Activated B cell treated with CpG ODN at 0.5 μM for 24 hours (primary cell): ENCODE measurements at places on chromosomes 6 and 20. TPM values are rescaled to one million over a fixed set of nuclear protein-coding genes. Genes with fewer than 3 reads are reported as not detected.
A peak's percentile ranks its signal among the peaks of the same experiment; 100 is the strongest.

GRCh38 chr20:29325304-29325640 lies 1932.2 kb upstream of the DEFB115 start:
- no peaks in the 10 kb centered on the region for H3K36me3 ChIP-seq
- H3K4me1 ChIP-seq, result no peaks in the 10 kb centered on the region
- no peak overlapping the region for H3K4me3 ChIP-seq
- no peak for DNase-seq
- no peak overlapping the region for H3K27ac ChIP-seq
- no peaks in the 10 kb centered on the region for H3K27me3 ChIP-seq

OR2J3 gene
- not detected in 2 replicates for total RNA-seq

- DNase-seq, result no peak
- H3K4me3 ChIP-seq, result no peak overlapping the region
- no peak overlapping the region for H3K27ac ChIP-seq
- H3K4me1 ChIP-seq, result no peaks in the 10 kb centered on the region
- H3K27me3 ChIP-seq, result peaks cover 5% of the 10 kb centered on the region
Measured at GRCh38 chr20:63087872-63088680, 81.3 kb upstream of the BHLHE23 start.

- no peaks in the 10 kb centered on the region for H3K36me3 ChIP-seq
- H3K27me3 ChIP-seq, result no peaks in the 10 kb centered on the region
- H3K4me3 ChIP-seq, result no peak overlapping the region
- DNase-seq, result no peak
- no peak overlapping the region for H3K27ac ChIP-seq
Measured at GRCh38 chr6:64255000-64255399, 619.4 kb downstream of the PHF3 start.

DNA sequence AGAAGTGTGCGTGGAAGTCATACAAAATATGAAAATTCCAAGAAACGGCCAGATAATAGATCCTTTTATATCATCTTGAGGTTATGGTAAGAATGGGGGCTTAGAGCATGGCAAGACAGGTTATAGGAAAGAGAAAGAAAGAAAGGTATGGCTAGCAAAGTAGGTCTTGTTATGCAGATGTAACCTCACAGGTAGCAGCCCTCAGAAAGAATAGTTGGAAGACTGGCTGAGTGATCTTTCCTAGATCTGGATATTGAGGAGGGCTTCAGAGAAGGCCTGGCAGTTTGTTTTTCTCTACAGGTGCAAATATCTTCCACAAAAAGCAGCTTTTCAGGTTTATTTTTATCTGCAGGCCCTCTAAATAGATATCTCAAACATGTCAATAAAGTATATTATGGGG lies 679.5 kb downstream of the KHDRBS2 start:
- no peaks in the 10 kb centered on the region for H3K4me1 ChIP-seq
- DNase-seq, result no peak
- H3K4me3 ChIP-seq, result no peak overlapping the region
- no peaks in the 10 kb centered on the region for H3K36me3 ChIP-seq
- H3K27me3 ChIP-seq, result no peaks in the 10 kb centered on the region

DNA sequence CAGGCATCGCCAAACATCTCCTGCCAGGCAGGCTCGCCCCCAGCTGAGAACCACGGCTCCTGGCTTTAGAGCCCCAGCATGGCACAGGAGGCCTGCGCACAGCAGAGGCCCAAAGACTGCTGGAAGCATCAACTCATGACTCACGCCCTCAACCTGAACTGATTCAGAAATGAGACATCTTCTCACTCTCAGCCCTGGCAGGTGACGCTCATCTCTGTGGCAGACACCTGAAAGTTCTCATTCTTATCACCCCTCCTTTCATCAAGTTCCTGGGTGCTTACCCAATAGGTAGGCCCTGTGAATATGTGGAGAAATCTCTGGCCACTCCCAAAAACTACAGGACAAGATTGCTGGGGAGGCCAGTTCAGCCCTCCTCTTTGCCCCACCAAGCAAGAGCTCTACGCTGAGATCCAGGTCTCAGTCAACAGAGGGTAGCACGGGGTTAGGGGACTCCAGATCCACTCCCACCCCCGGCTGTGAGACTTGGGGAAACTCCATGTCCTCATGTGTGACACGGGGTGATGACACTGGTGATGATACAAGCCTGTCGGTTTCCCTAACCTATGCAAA lies 11.3 kb downstream of the NFATC2 start:
- DNase-seq, result no peak
- H3K27me3 ChIP-seq, result no peaks in the 10 kb centered on the region
- peaks cover 18% of the 10 kb centered on the region for H3K36me3 ChIP-seq
- peaks cover 92% of the 10 kb centered on the region for H3K4me1 ChIP-seq
- peak overlapping the region; percentile 89 for H3K27ac ChIP-seq
- peak overlapping the region; percentile 62 for H3K4me3 ChIP-seq

GRCh38 chr20:57870597-57871236 lies 160.9 kb upstream of the PMEPA1 start:
- no peaks in the 10 kb centered on the region for H3K36me3 ChIP-seq
- no peak for DNase-seq

DNA sequence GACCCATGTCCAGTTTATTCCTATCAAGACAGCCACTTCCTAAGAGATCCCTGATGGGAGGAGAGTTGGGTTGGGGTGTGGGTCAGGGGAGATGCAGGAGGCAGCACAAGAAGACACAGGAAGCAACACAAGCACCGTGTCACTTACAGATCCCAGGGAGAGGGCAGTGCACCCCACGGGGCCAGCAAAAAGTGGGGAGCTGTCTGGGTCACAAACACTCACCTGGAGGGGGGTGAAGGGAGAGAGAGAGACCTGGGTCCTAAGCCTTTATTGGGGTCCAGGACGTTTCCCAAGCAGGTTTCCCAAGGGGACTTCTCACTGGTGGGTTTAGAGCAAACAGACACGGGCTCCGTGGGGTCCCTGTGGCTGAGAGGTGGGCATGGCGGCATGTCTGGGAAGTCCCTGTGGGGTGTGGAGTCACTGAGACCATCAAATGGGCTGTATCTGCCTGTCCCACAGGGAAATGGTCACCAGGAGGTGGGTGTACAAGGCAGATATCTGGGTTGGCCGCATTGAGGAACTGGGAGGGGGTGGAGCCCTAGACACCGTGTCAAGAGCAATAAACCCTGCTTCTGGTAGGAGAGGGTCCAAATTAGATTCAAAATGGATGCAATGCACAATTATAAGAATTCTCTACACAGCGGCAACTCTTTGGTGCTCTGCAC lies 1.6 kb upstream of the CD93 start:
- H3K27ac ChIP-seq, result no peak overlapping the region
- H3K4me1 ChIP-seq, result no peaks in the 10 kb centered on the region

- no peak for DNase-seq
- peaks cover 66% of the 10 kb centered on the region for H3K27me3 ChIP-seq
- H3K4me1 ChIP-seq, result peaks cover 24% of the 10 kb centered on the region
- H3K4me3 ChIP-seq, result no peak overlapping the region
Measured at GRCh38 chr6:28488916-28489365, 26.7 kb downstream of the GPX6 start.

DNA sequence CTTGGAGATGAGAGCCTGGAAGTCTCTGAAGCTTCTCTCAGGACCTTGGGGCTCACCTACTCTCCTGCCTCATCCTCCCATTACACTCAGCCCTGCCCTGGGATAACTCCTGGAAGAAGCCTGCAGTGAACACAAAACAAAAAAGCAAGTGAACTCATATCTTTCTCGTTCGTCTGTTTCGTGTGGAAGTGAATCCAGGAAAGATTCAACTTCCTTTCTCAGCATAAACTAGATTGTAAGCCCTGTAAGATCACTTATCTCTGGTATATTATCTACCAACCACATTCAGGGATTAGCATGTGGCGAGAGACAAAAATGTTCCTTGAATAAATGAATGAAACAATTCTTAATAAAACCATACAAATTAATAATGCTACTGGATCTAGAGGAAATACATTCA lies 36.5 kb upstream of the FAM83C start:
- DNase-seq, result no peak
- H3K27me3 ChIP-seq, result no peaks in the 10 kb centered on the region
- H3K27ac ChIP-seq, result no peak overlapping the region
- no peaks in the 10 kb centered on the region for H3K4me1 ChIP-seq
- H3K4me3 ChIP-seq, result no peak overlapping the region
- peaks cover 8% of the 10 kb centered on the region for H3K36me3 ChIP-seq

GRCh38 chr6:166056637-166057036 lies 111.0 kb downstream of the TBXT start:
- no peak overlapping the region for H3K27ac ChIP-seq
- H3K4me1 ChIP-seq, result no peaks in the 10 kb centered on the region
- H3K36me3 ChIP-seq, result no peaks in the 10 kb centered on the region
- no peak overlapping the region for H3K4me3 ChIP-seq

SUN5 gene
- total RNA-seq, result not detected in 2 replicates

RFX6 gene
- total RNA-seq, result not detected in 2 replicates

- no peaks in the 10 kb centered on the region for H3K36me3 ChIP-seq
- H3K27me3 ChIP-seq, result peaks cover 10% of the 10 kb centered on the region
- H3K4me3 ChIP-seq, result no peak overlapping the region
Measured at GRCh38 chr6:168128631-168129291, 49.7 kb upstream of the FRMD1 start.

SEL1L2 gene
- total RNA-seq, result not detected in 2 replicates

MYBL2 gene
- 99.5 and 102 TPM in 2 replicates for total RNA-seq

CLDN20 gene
- total RNA-seq, result not detected in 2 replicates

- H3K4me3 ChIP-seq, result no peak overlapping the region
- no peak for DNase-seq
- no peaks in the 10 kb centered on the region for H3K27me3 ChIP-seq
Measured at GRCh38 chr6:102571236-102571908, 1177.9 kb downstream of the GRIK2 start.

UBE2C gene
- total RNA-seq, result 2.4 and 3.3 TPM in 2 replicates

GRCh38 chr6:45686841-45687569 lies 309.3 kb upstream of the SUPT3H start:
- peaks cover 30% of the 10 kb centered on the region for H3K4me1 ChIP-seq
- peak overlapping the region; percentile 3 for H3K4me3 ChIP-seq
- H3K27me3 ChIP-seq, result peaks cover 2% of the 10 kb centered on the region
- H3K27ac ChIP-seq, result no peak overlapping the region

KCNK5 gene
- total RNA-seq, result not detected in 2 replicates

- H3K27me3 ChIP-seq, result no peaks in the 10 kb centered on the region
- H3K4me3 ChIP-seq, result no peak overlapping the region
- H3K27ac ChIP-seq, result no peak overlapping the region
- no peaks in the 10 kb centered on the region for H3K4me1 ChIP-seq
- no peak for DNase-seq
Measured at GRCh38 chr6:133130863-133131262, 110.3 kb upstream of the EYA4 start.

ZSCAN23 gene
- total RNA-seq, result 0.18 and 0.49 TPM in 2 replicates
